ENCODE measurements at places on chromosomes 5 and 9. TPM values are rescaled to one million over a fixed set of nuclear protein-coding genes. Genes with fewer than 3 reads are reported as not detected.
A peak's percentile ranks its signal among the peaks of the same experiment; 100 is the strongest.

- H3K27me3 ChIP-seq = no peaks in the 10 kb centered on the region
- peaks cover 11% of the 10 kb centered on the region for H3K4me1 ChIP-seq
- no peaks in the 10 kb centered on the region for H3K36me3 ChIP-seq
- H3K4me3 ChIP-seq = no peak overlapping the region
- peak; percentile 31 for DNase-seq
- no peak overlapping the region for H3K27ac ChIP-seq
Measured at GRCh38 chr5:173643964-173644363, 27.5 kb upstream of the BOD1 start.

- H3K27me3 ChIP-seq = no peaks in the 10 kb centered on the region
- H3K4me1 ChIP-seq = no peaks in the 10 kb centered on the region
- no peaks in the 10 kb centered on the region for H3K36me3 ChIP-seq
Measured at GRCh38 chr5:35120715-35121114, 73.0 kb upstream of the AGXT2 start.

OTULINL gene
- 0.95 TPM for polyA plus RNA-seq

- H3K27ac ChIP-seq = no peak overlapping the region
- H3K27me3 ChIP-seq = peaks cover 92% of the 10 kb centered on the region
- H3K4me1 ChIP-seq = no peaks in the 10 kb centered on the region
- H3K36me3 ChIP-seq = no peaks in the 10 kb centered on the region
Measured at GRCh38 chr5:135183464-135183863, 149.4 kb upstream of the PITX1 start.

DNA sequence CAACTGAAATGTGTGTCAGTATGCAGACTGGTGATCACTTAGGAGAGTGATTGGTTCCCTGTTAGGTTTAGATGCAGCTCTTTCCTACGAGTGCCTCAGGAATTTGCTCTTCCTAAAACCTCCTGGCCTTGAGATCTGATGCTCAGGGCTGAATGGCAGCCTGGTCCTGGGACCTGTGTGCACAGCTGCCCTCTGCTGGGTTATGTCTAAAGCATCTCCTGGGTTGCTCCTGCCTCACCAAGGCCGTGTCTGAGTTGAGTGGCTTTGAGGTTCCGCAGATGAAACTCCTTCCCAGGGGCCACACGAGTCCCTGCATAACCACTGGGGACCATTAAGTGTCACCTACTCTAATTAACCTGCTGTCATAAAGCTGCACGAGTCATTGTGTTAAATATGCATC, 59.5 kb downstream of the MVB12B start:
- peak; percentile 27 for DNase-seq
- no peak overlapping the region for H3K4me3 ChIP-seq
- peaks cover 10% of the 10 kb centered on the region for H3K36me3 ChIP-seq
- no peak overlapping the region for H3K27ac ChIP-seq
- no peaks in the 10 kb centered on the region for H3K27me3 ChIP-seq

ZER1 gene
- 84.7 TPM for polyA plus RNA-seq

DNA sequence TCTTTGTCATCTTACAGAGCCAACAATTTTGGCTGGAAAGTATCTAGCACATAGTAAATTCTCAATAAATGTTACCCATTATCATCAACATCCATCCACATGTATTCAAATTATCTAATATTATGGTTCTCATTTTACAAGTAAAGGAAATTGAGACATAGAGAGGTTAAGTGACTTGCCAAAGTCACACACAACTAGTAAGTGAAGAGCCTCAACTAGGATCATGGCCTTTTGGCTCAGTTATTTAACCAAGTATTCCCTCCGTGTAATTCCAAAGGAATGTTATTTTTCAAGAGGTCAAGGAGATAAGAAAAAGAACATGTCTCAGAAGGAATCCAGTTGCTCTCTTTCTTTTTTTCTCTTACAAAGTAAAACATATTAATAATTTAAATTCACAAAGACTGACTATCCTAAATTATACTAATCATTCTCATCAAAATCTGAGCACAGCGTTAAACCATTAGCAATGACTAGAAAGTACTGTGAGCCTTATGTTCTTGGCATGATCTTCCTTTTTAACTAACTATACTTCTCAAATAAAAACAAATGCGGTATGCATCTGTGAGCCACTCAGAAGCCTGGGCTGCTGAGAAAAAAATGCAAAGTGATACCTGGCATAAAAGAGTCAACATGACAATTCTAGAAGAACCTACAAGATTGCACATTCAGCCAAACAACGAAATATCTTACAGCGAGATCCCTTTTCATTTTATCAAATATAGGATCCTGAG, 350.9 kb downstream of the GLIS3 start:
- H3K36me3 ChIP-seq = no peaks in the 10 kb centered on the region
- peaks cover 6% of the 10 kb centered on the region for H3K4me1 ChIP-seq
- no peaks in the 10 kb centered on the region for H3K27me3 ChIP-seq
- H3K27ac ChIP-seq = no peak overlapping the region
- no peak overlapping the region for H3K4me3 ChIP-seq
- DNase-seq = peak; percentile 83

CDH9 gene
- polyA plus RNA-seq = not detected

- DNase-seq = no peak
- no peaks in the 10 kb centered on the region for H3K36me3 ChIP-seq
- no peaks in the 10 kb centered on the region for H3K4me1 ChIP-seq
- H3K27me3 ChIP-seq = no peaks in the 10 kb centered on the region
- no peak overlapping the region for H3K27ac ChIP-seq
Measured at GRCh38 chr5:106661866-106662265, 1008.9 kb downstream of the EFNA5 start.

- peak; percentile 19 for DNase-seq
- no peaks in the 10 kb centered on the region for H3K27me3 ChIP-seq
- peaks cover 38% of the 10 kb centered on the region for H3K4me1 ChIP-seq
- peak overlapping the region; percentile 95 for H3K27ac ChIP-seq
- no peaks in the 10 kb centered on the region for H3K36me3 ChIP-seq
- H3K4me3 ChIP-seq = peak overlapping the region; percentile 32
Measured at GRCh38 chr5:81751836-81752643, 1.1 kb upstream of the SSBP2 start.

DNA sequence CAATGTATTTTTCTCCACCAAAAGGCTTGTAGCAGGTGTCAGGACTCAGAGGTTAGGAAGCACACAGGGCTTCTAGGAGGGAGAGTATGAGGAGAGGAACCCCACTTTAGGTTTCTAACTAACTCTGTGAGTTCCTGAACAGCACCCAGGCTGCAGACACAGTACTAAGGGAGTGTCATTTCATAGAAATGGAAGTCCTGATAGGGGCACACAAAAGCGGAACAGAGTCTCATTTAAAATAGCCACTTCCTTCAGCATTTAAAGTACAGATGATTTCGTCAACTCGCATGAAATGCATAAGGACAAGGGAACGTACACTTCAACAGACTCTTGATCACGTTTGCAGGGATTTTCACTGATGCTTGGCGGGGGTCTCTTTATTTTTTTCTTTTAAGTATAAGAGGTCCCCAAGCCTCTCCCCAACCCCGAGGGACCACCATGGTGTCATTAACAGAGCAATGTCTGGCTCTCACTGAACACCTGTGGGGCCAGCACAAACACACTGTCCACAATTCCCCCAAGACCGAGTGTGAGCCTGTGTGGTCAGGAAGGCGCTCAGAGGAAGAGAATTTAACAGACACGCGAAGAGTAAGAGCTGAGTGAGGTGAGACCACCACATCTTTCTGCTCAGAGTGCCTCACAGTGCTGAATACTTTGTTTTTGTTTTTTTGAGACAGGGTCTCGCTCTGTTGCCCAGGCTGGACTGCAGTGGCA, 82.3 kb downstream of the SECISBP2 start:
- H3K4me1 ChIP-seq = no peaks in the 10 kb centered on the region
- no peak overlapping the region for H3K4me3 ChIP-seq
- H3K27me3 ChIP-seq = no peaks in the 10 kb centered on the region
- H3K36me3 ChIP-seq = peaks cover 5% of the 10 kb centered on the region
- H3K27ac ChIP-seq = no peak overlapping the region
- DNase-seq = no peak

GRCh38 chr5:116575326-116576052, 866 bp upstream of the SEMA6A start:
- H3K4me1 ChIP-seq = no peaks in the 10 kb centered on the region
- H3K4me3 ChIP-seq = peak overlapping the region; percentile 74
- peak overlapping the region; percentile 63 for H3K27ac ChIP-seq
- DNase-seq = peak; percentile 63

GRCh38 chr9:4137681-4138099, 162.2 kb downstream of the GLIS3 start:
- no peak overlapping the region for H3K27ac ChIP-seq
- no peaks in the 10 kb centered on the region for H3K4me1 ChIP-seq
- no peak overlapping the region for H3K4me3 ChIP-seq
- DNase-seq = no peak
- no peaks in the 10 kb centered on the region for H3K36me3 ChIP-seq
- no peaks in the 10 kb centered on the region for H3K27me3 ChIP-seq

DNA sequence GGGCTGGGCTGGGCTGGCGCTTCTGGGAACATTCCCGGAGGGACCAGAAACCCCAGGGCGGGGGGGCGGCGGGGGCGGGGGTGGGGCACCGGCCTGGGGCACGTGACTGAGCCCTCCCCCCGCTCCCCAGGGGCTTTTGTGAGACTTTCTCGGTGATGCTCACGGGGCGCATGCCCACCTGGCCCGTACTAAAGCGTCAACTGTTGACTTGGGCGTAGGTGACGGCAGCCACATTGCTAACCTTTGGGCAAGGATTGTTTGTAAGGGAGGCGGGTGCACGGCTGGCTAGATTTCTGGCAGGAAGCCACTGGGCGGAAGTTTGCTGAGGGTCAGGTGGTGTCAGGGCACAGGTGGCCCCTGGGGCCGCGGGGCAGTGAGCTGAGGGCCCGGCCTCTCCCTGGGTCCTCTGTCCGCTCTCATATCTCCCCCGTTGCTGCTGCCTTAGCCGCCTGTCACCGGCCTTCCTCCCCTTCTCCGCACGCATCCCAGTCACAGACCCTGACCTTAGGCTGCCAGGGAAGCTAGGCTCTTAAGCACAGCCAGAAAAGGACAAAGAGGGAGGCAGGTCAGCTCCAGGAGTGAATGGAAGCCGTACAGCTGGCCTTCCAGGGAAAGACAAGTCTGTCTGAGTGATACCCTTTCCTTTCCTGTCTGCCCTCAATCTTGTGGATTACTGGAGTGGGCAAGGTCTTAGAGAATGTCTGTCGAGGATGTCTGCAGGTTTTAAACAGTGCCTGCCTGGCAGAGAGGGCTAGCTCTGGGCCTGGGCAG, 812 bp downstream of the CACFD1 start:
- H3K4me1 ChIP-seq = no peaks in the 10 kb centered on the region
- no peaks in the 10 kb centered on the region for H3K27me3 ChIP-seq
- peak overlapping the region; percentile 52 for H3K4me3 ChIP-seq
- H3K36me3 ChIP-seq = no peaks in the 10 kb centered on the region
- H3K27ac ChIP-seq = peak overlapping the region; percentile 90

DNA sequence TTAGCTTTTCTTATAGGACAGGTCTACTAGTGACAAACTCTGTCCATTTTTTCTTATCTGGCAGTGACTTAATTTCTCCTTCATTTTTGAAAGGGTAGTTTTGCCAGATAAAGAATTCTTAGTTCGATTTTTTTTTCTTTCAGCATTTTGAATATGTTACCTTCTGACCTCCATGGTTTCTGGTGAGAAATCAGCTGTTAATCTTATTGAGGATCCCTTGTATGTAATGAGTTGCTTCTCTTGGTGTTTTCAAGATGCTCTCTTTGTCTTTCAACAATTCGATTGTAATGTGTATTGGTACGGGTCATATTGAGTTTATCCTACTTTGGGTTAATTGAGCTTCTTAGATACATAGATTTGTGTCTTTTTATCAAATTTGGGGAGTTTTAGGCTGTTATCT, 12.5 kb downstream of the PAIP2 start:
- no peak for DNase-seq
- no peak overlapping the region for H3K4me3 ChIP-seq
- peaks cover 5% of the 10 kb centered on the region for H3K36me3 ChIP-seq
- no peaks in the 10 kb centered on the region for H3K27me3 ChIP-seq
- no peaks in the 10 kb centered on the region for H3K4me1 ChIP-seq

CDC20B gene
- polyA plus RNA-seq = 0.89 TPM

DCAF12 gene
- polyA plus RNA-seq = 36.0 TPM

GRCh38 chr5:59424515-59424914, 469.0 kb downstream of the PDE4D start:
- H3K4me3 ChIP-seq = no peak overlapping the region
- H3K36me3 ChIP-seq = no peaks in the 10 kb centered on the region
- no peaks in the 10 kb centered on the region for H3K27me3 ChIP-seq
- DNase-seq = no peak
- H3K4me1 ChIP-seq = no peaks in the 10 kb centered on the region

DNA sequence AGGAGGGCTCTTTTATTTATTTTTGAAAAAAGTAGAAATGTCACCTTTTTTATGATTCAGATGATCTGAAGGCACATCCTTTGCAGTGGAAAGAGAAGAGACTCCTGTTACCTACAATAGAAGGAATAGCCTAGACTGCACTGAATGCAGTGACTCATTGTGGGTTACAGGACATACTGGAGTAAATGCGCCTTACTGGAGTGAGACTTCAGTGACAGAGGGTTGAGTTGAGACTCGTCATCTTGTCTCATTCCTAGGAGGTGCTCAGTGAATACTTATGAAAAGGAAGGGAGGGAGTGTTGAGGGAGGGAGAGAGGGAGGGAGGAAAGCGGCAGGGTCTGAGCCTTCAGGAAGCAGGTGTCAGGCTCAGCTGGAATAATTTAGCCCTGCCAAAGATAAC, 25.2 kb downstream of the ANKRA2 start:
- no peaks in the 10 kb centered on the region for H3K27me3 ChIP-seq
- no peaks in the 10 kb centered on the region for H3K4me1 ChIP-seq
- no peak for DNase-seq
- no peak overlapping the region for H3K27ac ChIP-seq
- H3K4me3 ChIP-seq = no peak overlapping the region
- no peaks in the 10 kb centered on the region for H3K36me3 ChIP-seq

- no peak for DNase-seq
- no peaks in the 10 kb centered on the region for H3K36me3 ChIP-seq
- no peak overlapping the region for H3K4me3 ChIP-seq
- H3K4me1 ChIP-seq = peaks cover 13% of the 10 kb centered on the region
- H3K27ac ChIP-seq = no peak overlapping the region
Measured at GRCh38 chr9:77898864-77899263, 132.7 kb downstream of the GNAQ start.

- peaks cover 17% of the 10 kb centered on the region for H3K4me1 ChIP-seq
- peak overlapping the region; percentile 96 for H3K4me3 ChIP-seq
- H3K27me3 ChIP-seq = peaks cover 4% of the 10 kb centered on the region
- peak overlapping the region; percentile 100 for H3K27ac ChIP-seq
- H3K36me3 ChIP-seq = peaks cover 55% of the 10 kb centered on the region
Measured at GRCh38 chr5:173232499-173233346, 2.3 kb downstream of the NKX2-5 start.

GRCh38 chr9:93624977-93625376, 48.6 kb downstream of the PHF2 start:
- H3K4me1 ChIP-seq = no peaks in the 10 kb centered on the region
- no peaks in the 10 kb centered on the region for H3K27me3 ChIP-seq

FREM1 gene
- 13.1 TPM for polyA plus RNA-seq

- no peaks in the 10 kb centered on the region for H3K4me1 ChIP-seq
- H3K4me3 ChIP-seq = no peak overlapping the region
- peaks cover 9% of the 10 kb centered on the region for H3K36me3 ChIP-seq
- H3K27me3 ChIP-seq = no peaks in the 10 kb centered on the region
Measured at GRCh38 chr5:115209279-115209678, 39.6 kb upstream of the TRIM36 start.

GRCh38 chr9:135770203-135770535, 68.2 kb downstream of the KCNT1 start:
- H3K36me3 ChIP-seq = no peaks in the 10 kb centered on the region
- no peak overlapping the region for H3K27ac ChIP-seq
- no peak for DNase-seq
- H3K27me3 ChIP-seq = no peaks in the 10 kb centered on the region
- no peaks in the 10 kb centered on the region for H3K4me1 ChIP-seq

- H3K27me3 ChIP-seq = no peaks in the 10 kb centered on the region
- DNase-seq = no peak
- H3K27ac ChIP-seq = no peak overlapping the region
- H3K4me1 ChIP-seq = no peaks in the 10 kb centered on the region
- no peak overlapping the region for H3K4me3 ChIP-seq
Measured at GRCh38 chr9:90899287-90899686, 97.7 kb downstream of the SYK start.

All from cardiac muscle cell (in vitro differentiated cells and primary cell).